ENCODE measurements at places on chromosomes 4 and X.

- no peak for DNase-seq
Observed at GRCh38 chr4:114087596-114088230, 108.3 kb upstream of the ARSJ start.

- DNase-seq, result no peak
Observed at GRCh38 chr4:181507180-181507835, 735.9 kb upstream of the TENM3 start.

DNA sequence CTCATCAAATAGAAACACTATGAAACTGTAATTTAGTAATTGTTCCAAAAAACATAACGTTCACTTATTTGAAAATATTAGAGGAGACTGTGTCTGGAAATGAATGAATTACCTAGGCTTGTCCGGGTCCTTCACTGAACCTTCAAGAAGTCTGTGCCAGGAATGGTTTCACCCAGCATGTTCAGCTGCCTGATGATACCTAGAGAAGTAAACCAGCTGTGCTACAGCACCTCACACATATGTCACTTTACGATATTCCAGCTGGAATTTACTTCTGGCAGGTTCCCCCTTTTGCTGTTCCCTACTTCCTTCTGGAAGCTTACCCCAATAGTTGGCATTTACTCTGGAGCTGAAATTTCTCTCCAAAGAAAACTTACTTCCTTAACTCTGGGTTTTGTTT lies 906.5 kb downstream of the FAT4 start:
- DNase-seq, result no peak

DNA sequence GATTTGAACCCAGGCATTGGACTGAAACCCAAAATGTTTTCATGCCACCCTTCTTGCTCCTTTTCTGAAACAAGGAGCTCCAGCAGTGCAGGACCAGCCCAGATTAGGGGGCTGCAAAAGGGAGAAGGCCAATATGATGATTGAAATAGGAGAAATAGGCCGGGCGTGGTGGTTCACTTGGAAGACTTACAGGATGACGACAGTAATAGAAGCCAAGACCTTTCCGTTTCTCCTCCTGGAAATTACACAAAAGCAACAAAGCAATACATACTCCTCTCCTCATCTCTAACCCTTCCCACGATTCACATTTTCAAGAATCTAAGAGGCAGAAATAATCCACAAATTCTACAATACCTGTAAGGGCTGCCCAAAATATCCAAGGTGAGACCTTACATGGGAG lies 90.8 kb downstream of the ANAPC4 start:
- DNase-seq, result no peak

- DNase-seq, result no peak
Observed at GRCh38 chr4:68905598-68905938, 46.0 kb downstream of the UGT2A3 start.

DNA sequence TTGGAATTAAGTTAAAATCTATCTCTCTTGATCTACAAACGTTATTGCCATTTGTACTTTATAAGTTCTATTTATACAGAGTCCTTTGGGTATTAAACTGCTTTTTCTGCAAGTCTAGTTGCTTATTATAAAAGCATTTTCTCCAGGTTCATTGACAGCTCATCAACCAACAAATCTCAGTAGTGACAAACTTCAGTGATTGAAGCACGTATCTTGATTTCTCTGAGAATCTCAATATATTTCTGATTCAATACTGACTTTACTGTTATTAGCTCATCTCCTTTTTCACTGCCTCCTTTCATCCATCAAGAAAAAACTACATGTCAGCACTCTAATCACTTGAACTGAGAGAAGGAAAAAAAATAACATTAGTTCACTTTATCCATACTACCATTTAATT lies 630.2 kb downstream of the ARAP2 start:
- DNase-seq, result no peak

DNA sequence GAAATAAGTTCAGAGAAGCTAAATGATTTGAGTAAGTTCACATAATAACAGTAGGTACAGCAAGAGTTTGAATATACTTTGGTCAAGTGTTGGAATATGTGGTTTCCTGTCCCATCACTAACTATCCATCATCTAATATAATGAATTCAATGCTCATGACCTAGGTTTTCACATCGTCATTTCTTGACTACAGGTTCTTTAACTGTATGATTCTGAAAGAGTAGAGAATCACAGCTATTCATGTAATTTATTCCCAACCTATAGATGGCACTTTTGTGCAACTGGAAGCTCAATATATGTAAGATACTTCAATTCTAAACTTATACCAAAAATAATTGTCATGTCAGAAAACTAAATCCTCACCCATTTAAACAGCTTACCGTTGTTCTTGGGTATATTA lies 53.1 kb downstream of the TIGD2 start:
- DNase-seq, result no peak
